ENCODE measurements at places on chromosomes 7 and 10.

- no peak for DNase-seq
Observed at GRCh38 chr7:95471071-95471470, 14.7 kb upstream of the ASB4 start.

DNA sequence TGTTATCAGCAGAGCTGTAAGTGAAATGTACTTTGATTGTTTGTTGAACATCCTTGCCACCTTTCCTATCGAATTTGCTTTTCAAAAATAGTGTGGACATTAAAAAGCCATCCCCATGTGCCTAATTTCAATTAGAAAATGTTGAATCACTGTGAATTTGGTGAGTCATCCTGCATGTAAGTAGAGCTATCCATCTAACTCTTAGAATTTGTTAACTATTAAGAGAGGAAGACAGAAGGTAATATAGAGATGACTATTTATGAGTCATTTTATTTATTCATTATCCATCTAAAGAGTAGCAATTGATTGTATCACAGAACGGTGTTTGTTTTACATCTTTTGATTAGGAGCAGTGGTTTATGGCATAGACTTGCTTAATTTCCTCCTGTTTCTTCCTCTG, 154.7 kb downstream of the MGMT start:
- DNase-seq = no peak

DNA sequence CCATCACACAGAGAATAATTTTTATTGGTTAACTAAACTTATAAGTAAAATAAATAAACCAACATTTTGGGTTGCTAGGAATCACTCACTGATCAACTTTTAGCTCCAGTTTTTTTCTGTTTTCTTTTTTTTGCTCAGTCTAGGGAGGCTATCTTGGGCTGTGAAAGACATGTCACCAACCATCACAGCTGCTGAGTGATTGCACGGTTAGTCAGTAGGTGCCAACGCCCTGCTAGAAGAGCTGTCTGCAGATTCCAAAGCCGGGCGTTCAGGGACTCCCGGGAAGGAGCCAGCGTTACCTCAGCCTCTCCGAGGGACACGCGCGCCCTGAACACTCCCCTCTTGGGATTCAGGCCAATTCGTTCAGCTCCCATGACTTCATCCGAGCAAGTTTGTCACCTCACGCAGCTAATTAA, 604 bp upstream of the STAM start:
- peak; percentile 9 for DNase-seq

- DNase-seq = no peak
Observed at GRCh38 chr10:62503872-62504271, 129.7 kb downstream of the ZNF365 start.

DNA sequence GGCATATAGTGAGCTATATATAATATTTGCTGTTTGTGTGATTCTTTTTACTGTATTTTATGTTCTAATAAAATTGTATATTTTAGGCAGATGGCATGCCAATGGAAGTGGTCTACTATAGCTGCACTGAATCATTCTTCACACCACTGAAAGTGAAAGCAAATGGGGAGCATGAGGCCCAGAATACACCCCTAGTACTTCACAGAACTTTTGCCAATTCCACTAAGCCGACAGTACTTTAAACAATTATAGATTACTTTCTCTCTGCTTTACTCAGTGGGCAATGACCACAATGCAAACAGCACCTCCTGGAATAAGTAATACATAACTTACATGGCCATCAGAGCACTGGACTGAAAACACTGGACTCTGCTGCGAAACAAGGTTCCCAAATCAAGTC, 70.2 kb downstream of the ANKRD26 start:
- no peak for DNase-seq

- no peak for DNase-seq
Observed at GRCh38 chr7:121267612-121268011, 61.2 kb upstream of the WNT16 start.

GRCh38 chr7:36079446-36080025, 73.5 kb upstream of the EEPD1 start:
- no peak for DNase-seq

DNA sequence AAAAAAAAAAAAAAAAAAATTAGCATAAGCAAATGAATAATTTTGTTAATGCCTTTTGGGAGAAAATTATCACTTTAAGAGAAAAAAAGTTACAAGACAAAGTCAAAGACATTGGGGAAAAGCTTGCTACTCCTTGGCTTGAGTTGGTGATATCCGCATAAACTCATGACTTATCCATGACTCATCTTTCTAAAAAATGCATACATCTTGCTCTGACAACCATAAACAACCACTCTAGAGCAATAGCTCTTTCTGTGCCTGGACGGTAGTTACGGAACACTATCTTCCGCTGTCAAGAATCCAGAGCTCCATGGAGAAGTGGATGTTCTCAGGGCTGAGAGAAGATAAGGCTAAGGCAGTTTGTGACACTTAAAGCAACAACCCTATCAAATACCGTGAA, 281.1 kb upstream of the PFKP start:
- DNase-seq = no peak

GRCh38 chr7:120272261-120272660, 714 bp upstream of the KCND2 start:
- no peak for DNase-seq
